SW480 (cell line): ENCODE measurements at places on chromosomes 7 and 10.

GRCh38 chr10:51462076-51462779, 237.2 kb downstream of the CSTF2T start:
- no peak for DNase-seq

DNA sequence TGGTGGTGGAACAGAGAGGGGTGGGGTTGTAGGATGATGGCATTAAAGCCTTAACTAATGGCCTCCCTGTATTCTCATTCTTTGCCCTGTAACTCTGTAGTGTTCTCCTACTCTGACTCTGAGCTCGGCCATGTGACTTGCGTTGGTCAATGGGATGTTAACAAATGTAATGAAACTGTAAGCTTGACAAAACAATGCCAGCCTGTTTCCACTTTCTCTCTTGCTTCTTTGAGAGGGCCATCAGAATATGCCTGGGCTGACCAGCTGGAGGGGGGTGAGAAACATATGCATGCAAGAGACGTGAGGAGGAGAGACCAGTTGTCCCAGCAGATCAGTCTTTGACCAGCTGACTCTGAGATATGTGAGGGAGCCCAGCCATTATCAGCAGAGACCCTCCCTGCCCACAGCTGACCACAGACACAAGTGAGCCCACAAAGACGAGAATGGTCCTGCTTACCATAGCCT, 100.6 kb downstream of the ICA1 start:
- DNase-seq = no peak

GRCh38 chr10:116254422-116255155, 18.4 kb downstream of the GFRA1 start:
- DNase-seq = no peak

DNA sequence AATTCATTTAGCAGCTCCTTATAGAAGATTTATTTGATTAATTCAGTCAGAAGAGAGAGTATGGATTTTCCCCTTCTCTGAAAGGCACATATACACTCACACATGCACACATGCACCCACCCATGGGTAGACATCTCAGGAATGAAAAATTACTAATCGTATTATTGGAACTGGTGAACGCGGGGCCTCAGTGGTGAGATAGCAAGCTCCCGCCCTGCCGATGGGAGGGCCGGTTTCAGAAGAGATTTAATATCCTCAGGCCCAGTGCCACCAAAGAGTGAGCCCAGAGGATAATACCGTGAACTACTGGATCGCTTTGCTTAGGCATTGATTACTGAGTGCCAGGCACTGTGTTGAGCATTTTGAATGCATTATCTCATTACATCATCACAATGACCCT, 38.0 kb upstream of the EMX2 start:
- no peak for DNase-seq

DNA sequence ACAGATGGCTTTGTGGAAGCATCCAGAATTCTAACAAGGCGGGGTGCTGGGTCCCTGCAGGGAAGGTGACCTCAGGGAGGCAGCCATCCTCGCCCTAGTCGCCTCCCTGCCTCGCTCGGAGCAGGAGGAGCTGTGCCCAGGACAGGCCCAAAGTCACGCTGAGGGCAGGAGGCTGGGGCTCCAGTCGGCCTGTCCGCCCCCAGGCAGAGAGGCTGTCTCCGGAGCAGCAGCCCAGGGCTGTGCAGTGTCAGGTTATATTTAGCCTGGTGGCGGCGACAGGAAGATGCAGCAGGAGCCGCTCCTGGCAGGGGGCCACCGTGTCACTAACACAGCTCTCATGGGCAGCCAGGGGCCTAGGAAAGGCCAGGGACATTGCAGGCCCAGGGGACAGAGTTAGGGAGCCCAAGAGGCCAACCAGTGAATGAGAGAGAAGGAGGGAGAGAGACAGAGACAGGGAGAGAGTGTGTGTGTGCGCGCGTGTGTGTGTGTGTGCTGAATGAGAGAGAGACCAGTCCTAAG, 13.5 kb downstream of the KCNH2 start:
- DNase-seq = no peak

- no peak for DNase-seq
These were observed at the start of gene DDC for GRCh38 chr7:50564640-50565558. Gene DDC (minus strand): TSS chr7:50565405. CDS start chr7:50544085, 21,320 bp downstream.

GRCh38 chr10:58511765-58512490, 744 bp upstream of the BICC1 start:
- peak; percentile 40 for DNase-seq

DNA sequence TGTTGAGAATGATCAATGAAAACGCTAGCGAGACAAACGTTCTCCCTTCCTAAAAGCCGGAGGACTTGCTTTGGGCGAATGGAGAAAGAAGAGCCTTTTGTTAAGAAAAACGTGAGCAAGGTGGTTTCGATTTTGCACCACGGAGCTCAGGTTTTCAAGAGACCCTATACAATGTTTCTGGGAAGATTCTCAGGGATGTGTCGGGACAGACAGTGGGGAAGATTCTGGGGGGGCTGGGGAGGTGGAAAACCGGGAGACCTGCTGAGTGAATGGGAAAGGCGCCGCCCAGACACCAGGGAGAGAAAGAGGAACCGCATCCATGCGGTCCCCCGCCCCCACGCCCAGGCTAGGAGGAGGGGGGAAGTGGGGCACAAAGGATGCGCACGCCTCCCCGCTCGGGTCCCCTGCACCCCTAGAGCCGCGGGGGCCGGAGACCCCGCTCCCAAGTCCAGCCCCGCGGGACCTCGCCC, 745 bp downstream of the YWHAG start:
- peak; percentile 58 for DNase-seq

DNA sequence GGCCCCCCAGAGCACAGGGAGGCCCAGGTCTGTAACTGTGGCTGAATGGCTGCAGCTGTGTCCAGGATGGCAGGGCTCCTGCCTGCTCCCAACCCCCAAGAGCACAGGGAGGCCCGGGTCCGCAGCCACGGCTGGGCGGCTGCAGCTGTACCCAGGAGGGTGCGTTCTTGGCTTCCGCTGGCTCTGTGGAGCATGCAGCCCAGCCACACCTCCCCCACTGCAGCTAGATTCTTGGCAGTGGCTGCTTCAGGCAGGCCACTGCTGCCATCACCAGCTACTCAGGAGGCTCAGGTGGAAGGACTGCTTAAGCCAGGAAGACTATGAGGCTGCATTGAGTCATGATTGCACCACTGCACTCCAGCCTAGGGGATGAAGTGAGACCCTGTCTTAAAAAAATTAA, 27.9 kb downstream of the C7orf25 start:
- no peak for DNase-seq

DNA sequence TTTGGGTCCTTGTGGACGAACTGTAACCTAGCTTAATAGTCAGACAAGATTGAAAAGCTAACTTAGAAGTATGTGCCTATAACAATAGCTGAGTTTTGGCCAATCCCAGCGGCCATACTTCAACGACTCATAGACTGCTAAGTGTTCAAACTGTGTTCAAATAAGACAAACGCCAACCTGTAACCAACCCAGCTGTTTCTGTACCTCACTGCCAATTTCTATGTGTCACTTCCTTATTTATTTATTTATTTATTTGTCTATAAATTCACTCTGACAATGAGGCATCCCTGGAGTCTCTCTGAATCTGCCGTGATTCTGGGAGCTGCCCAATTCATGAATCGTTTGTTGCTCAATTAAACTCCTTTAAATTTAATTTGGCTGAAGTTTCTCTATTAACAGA, 21.7 kb downstream of the ST8SIA6 start:
- DNase-seq = no peak

GRCh38 chr10:21959998-21960397, 43.5 kb downstream of the DNAJC1 start:
- DNase-seq = no peak

GRCh38 chr10:112140110-112140970, 43.2 kb downstream of the GPAM start:
- peak; percentile 81 for DNase-seq

DNA sequence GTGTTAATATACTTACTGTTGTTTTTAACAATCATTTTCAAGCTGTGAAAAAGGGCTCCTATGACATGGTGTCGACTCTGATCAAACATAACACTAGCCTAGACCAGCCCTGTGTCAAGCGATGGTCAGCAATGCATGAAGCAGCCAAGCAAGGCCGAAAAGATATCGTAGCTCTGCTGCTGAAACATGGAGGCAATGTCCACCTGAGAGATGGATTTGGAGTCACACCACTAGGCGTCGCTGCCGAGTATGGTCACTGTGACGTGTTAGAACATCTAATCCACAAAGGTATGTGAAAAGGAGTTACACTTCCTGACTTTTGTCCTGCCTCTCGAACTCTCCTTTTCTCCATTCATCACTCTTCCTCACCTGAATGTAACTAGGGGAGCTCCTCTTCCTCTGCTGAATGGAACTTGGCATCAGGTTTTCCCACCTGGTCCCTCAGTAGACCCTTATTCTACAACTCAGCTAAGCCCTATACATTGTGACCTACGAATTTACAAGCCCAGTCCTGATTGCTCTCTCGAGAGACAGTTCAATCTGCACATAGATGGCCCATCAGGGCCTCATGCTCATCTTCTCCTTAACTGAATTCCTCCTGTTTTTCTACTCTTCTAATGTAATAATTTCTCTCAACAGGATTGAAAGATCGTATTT, 23.0 kb downstream of the ASB15 start:
- peak; percentile 46 for DNase-seq

GRCh38 chr7:39313974-39314373, 252.2 kb upstream of the YAE1 start:
- no peak for DNase-seq

- DNase-seq = peak; percentile 20
These were observed 17.9 kb upstream of the ASZ1 start for GRCh38 chr7:117445206-117445605.

GRCh38 chr7:45400680-45401079, 173.5 kb upstream of the ADCY1 start:
- DNase-seq = peak; percentile 33

- DNase-seq = no peak
These were observed 243.0 kb upstream of the GLI3 start for GRCh38 chr7:42479816-42480633.

GRCh38 chr7:4202154-4202736, 479.9 kb upstream of the FOXK1 start:
- no peak for DNase-seq

GRCh38 chr10:59064759-59065539, 111.5 kb upstream of the PHYHIPL start:
- no peak for DNase-seq

DNA sequence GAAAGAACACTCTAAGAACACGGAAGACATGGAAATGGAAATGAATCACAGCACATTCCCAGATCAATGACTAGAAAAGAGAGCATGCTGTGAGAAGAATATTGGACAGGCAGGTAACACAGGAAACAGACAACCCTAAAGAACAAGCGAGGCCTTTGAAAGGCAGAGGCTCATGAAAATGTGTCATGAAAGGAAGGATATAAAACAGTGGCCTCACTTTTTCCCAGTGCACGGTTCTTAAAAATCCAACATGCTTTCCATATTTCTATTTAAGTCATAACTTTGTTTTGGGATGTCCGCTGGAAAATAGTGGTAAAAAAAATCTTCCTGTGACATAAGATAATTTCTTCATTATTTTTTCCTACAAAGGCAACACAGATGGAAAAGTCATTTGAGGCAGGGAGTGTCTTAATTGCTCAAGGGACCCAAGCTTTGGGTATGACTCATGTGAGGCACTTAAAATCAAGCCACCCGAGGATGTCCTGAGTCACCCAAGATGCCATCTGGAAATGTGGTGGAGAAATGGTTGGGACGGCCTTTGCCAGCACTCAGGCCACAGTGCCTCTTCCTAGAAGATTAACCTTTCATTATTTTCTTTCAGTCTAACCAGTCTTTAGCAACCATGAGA, 17.0 kb downstream of the ITIH5 start:
- DNase-seq = peak; percentile 57
